ENCODE measurements at places on chromosomes 11 and 22.

DNA sequence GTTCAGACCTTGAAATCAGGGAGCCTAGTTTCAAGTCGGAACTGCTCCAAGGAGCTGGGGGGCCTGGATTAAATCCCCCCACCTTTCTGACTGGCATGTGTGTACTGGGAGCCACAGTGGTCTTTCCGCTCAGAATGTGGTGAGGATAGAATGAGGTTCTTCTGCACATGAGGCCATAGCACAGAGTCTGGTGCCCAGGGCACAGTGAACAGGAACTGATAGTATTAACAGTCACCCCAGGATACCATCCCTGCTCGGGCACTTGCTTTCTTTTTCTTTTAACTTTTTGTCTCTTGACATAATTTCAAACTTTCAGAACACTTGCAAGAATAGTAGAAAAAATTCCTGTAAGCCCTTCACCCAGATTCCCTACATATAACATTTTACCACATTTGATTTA is 28.8 kb downstream of the LMO1 start:
- no peaks in the 10 kb centered on the region for H3K36me3 ChIP-seq
- H3K4me1 ChIP-seq, result peaks cover 6% of the 10 kb centered on the region
- H3K27me3 ChIP-seq, result peaks cover 2% of the 10 kb centered on the region

DNA sequence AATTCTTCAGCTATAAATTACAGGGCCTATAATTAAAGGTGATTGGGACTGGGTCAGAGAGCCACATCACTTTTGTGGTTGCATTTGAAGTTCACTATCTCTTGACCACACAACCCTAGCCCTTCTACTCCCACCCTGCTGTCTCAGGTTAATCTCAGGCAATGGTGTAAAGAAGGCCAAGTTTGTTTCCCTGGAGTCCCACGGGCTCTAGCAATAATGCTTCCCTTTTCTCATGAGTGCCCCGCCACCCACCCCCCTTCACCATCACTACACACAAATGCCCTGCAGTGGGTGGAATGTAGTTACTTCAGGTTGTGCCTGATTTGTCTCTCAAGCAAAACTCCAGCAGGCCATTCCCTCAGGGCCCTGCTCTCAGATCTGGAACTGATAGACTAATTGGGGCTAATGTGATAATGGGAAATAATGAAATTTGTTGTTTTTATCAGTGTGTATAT is 1.8 kb upstream of the EHF start:
- H3K36me3 ChIP-seq, result no peaks in the 10 kb centered on the region
- H3K4me1 ChIP-seq, result no peaks in the 10 kb centered on the region
- no peak overlapping the region for H3K27ac ChIP-seq
- no peaks in the 10 kb centered on the region for H3K27me3 ChIP-seq
- no peak overlapping the region for H3K4me3 ChIP-seq

GRCh38 chr11:118117790-118118601 is 31.2 kb upstream of the SMIM35 start:
- no peak overlapping the region for H3K27ac ChIP-seq
- no peak for DNase-seq
- peaks cover 6% of the 10 kb centered on the region for H3K4me1 ChIP-seq
- H3K4me3 ChIP-seq, result no peak overlapping the region

- H3K4me3 ChIP-seq, result no peak overlapping the region
- H3K27ac ChIP-seq, result no peak overlapping the region
- H3K36me3 ChIP-seq, result no peaks in the 10 kb centered on the region
- DNase-seq, result no peak
Observed at GRCh38 chr22:39115977-39116621, 19.1 kb downstream of the APOBEC3H start.

GRCh38 chr11:41267451-41267850 is 192.0 kb downstream of the LRRC4C start:
- H3K27ac ChIP-seq, result no peak overlapping the region
- DNase-seq, result no peak
- no peaks in the 10 kb centered on the region for H3K4me1 ChIP-seq
- H3K36me3 ChIP-seq, result no peaks in the 10 kb centered on the region
- H3K4me3 ChIP-seq, result no peak overlapping the region

DNA sequence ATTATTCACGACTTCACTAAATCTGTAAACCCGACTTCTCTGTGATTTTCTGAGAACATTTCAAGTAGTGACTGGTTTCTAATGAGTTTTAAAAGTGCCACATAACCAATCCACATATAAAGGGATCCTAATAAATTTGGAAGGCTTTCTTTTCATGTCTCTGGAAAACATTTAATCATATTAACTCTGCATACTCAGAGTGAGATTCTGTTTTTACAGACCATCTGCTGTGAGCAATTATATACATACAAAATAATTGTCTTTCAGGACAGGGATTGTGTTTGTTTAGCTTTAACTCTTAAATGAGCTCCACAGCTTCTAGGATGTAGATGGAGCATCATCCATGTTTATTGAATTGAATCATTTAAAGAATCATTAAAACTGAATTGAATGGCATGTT is 65.1 kb downstream of the PRMT3 start:
- H3K4me3 ChIP-seq, result no peak overlapping the region
- no peak overlapping the region for H3K27ac ChIP-seq
- no peak for DNase-seq
- peaks cover 7% of the 10 kb centered on the region for H3K36me3 ChIP-seq
- H3K4me1 ChIP-seq, result no peaks in the 10 kb centered on the region
- no peaks in the 10 kb centered on the region for H3K27me3 ChIP-seq

- H3K4me3 ChIP-seq, result no peak overlapping the region
- no peak overlapping the region for H3K27ac ChIP-seq
- no peak for DNase-seq
- no peaks in the 10 kb centered on the region for H3K27me3 ChIP-seq
Observed at GRCh38 chr11:12259956-12260355, 117.4 kb upstream of the PARVA start.

GRCh38 chr11:82757660-82758357 is 24.1 kb upstream of the FAM181B start:
- no peak overlapping the region for H3K27ac ChIP-seq
- no peak overlapping the region for H3K4me3 ChIP-seq
- H3K4me1 ChIP-seq, result peaks cover 9% of the 10 kb centered on the region

- DNase-seq, result no peak
- H3K27me3 ChIP-seq, result no peaks in the 10 kb centered on the region
- no peaks in the 10 kb centered on the region for H3K36me3 ChIP-seq
- no peaks in the 10 kb centered on the region for H3K4me1 ChIP-seq
Observed at GRCh38 chr11:76162336-76163288, 43.7 kb downstream of the WNT11 start.

GRCh38 chr11:46367244-46367915 is 14.1 kb upstream of the MDK start:
- peak; percentile 74 for DNase-seq
- no peak overlapping the region for H3K4me3 ChIP-seq
- H3K4me1 ChIP-seq, result peaks cover 13% of the 10 kb centered on the region
- H3K27me3 ChIP-seq, result no peaks in the 10 kb centered on the region
- H3K27ac ChIP-seq, result no peak overlapping the region

- no peaks in the 10 kb centered on the region for H3K36me3 ChIP-seq
- no peaks in the 10 kb centered on the region for H3K27me3 ChIP-seq
- H3K4me1 ChIP-seq, result no peaks in the 10 kb centered on the region
- H3K4me3 ChIP-seq, result no peak overlapping the region
- no peak overlapping the region for H3K27ac ChIP-seq
Observed at GRCh38 chr11:22774716-22775115, 54.9 kb downstream of the SVIP start.

- no peaks in the 10 kb centered on the region for H3K4me1 ChIP-seq
- no peak overlapping the region for H3K4me3 ChIP-seq
- DNase-seq, result no peak
- H3K27ac ChIP-seq, result no peak overlapping the region
- H3K27me3 ChIP-seq, result no peaks in the 10 kb centered on the region
- H3K36me3 ChIP-seq, result no peaks in the 10 kb centered on the region
Observed at GRCh38 chr11:102177974-102178631, 67.9 kb downstream of the YAP1 start.

DNA sequence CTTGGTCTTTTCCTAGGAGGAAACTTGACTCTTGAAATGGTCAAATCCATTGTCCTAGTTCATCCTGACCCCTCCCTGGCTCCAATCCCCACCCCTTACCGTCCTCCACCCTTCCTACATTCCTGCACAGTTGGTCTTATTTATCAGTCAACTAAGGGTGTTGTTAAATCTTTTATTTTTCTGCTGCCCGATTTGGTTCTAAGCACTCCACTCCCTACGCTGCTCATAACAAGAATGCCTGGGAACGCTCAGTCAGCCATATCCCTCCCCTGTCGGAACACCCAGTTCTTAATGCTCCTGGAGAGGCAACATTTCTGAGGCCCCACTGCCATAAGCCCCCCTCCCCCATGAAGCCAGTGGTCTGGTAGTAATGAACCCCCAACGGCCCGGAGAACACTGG is 9.7 kb downstream of the EHF start:
- peaks cover 15% of the 10 kb centered on the region for H3K4me1 ChIP-seq
- H3K4me3 ChIP-seq, result no peak overlapping the region
- DNase-seq, result no peak
- H3K27ac ChIP-seq, result no peak overlapping the region
- no peaks in the 10 kb centered on the region for H3K36me3 ChIP-seq

DNA sequence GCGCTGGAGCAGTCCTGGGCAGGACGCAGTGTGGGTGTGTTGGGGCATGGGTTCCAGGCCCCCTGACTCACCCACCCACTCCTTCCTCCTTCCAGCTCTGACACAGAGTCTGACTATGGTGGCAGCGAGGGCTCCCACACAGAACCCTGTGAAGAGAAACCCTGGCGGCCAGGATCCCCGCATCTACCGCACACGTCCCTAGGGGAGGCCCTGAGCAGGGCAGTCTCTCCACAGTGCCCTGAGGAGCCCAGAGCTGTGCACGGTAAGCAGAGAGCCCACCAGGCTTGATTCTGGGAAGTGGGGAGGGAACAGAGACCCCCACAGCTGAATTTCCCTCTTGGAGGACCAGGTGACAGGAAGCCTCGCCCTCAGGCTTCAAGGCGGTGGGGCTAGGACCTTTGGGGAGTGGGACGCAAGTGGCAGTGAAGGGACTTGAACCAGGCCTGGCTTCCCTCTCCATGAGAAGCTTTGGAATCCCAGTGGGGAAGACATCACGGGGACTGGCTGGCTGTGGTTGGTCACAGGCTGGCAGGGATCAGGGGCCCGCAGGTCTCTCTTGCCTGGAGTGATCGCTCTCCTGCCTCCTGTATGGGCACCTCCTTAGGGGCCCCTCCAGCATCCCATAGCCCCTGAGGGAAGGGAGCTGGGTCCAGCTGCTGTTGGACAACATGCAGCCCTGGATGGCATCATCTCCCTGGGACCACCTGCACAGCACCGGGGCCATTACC is 96.4 kb upstream of the PARVA start:
- no peak for DNase-seq
- no peaks in the 10 kb centered on the region for H3K4me1 ChIP-seq
- H3K36me3 ChIP-seq, result no peaks in the 10 kb centered on the region
- no peaks in the 10 kb centered on the region for H3K27me3 ChIP-seq

DNA sequence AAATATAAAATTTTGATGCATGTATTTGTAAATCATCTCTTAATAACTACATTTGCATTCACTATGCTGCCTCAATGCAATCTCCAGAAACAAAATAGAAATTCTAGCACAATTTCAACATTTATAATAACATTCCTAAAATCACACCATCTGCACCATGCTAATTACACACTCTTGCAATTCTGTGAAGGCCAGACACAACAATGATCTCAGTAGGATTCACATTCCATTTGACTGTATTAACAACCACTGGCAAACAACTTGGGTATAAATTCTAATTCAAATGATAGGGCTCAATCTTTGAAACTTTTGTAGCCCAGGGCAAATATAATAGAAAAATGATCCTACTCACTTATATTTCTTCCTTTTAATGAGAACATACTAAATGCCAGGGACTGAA is 25.9 kb downstream of the RAB6A start:
- H3K4me3 ChIP-seq, result no peak overlapping the region
- H3K4me1 ChIP-seq, result no peaks in the 10 kb centered on the region
- H3K27me3 ChIP-seq, result no peaks in the 10 kb centered on the region
- DNase-seq, result no peak
- H3K27ac ChIP-seq, result no peak overlapping the region

GRCh38 chr11:61068581-61068980 is 33.7 kb upstream of the CD5 start:
- H3K4me1 ChIP-seq, result peaks cover 33% of the 10 kb centered on the region
- H3K27ac ChIP-seq, result no peak overlapping the region
- no peaks in the 10 kb centered on the region for H3K36me3 ChIP-seq
- no peak for DNase-seq

GRCh38 chr11:126305699-126306098 is 1.8 kb downstream of the DCPS start:
- peaks cover 11% of the 10 kb centered on the region for H3K4me1 ChIP-seq
- peak; percentile 49 for DNase-seq
- no peak overlapping the region for H3K27ac ChIP-seq
